ENCODE measurements at places on chromosomes 5 and 9.

GRCh38 chr9:136493567-136493971 is 10.7 kb upstream of the SEC16A start:
- no peak for DNase-seq

DNA sequence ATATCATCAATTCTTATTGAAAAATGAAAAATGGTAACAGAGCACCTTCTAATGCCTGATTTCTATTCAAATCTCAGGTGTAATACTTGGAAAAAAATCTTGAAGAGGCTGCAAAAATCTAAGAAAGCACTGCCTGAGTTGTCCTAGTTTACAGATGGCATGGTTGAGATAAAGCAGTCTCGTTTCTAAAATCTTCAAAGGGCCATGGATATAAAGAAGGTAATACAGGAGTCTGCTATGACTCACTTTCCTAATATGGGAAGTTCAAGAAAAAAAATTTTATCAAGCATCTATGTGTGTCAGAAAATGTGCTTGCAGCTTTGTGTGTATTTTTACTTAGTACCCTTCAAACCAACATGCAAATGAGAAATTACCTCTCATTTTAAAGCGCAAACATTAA is 163.3 kb downstream of the DMAC1 start:
- no peak for DNase-seq

- DNase-seq: no peak
Observed at GRCh38 chr9:106072421-106072820, 378.1 kb downstream of the TMEM38B start.

DNA sequence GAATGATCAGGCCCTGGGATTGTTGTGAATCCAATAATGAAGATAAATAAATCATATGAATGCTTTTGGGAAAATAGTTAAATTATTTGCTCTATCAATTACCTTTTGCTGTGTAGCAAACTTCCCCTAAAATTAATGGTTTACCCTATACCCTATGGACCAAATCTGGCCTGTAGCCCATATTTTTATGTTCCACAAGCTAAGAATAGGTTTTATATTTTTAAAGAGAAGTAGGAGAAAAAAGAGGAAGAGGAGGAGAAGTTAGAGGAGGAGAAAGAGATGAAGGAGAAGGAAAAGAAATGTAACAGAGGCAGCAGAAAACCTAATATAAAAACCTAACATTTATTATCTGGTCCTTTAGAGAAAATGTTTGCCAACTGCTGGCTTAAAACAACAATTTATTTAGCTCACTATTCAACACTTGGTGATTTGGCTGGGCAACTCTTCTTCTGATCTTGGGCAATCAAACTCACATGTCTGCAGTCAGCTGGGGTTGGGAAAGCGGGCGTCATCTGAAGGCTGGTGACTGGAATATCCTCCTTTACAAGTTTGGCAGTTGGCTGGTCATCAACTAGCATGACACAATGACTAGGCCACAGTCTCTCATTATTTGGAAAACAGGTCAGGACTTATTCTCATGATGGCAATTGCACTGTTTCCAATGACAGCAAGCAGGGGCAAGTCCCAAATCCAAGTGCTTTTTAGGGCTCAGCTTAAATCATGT is 522.9 kb downstream of the RASEF start:
- DNase-seq: peak; percentile 96

DNA sequence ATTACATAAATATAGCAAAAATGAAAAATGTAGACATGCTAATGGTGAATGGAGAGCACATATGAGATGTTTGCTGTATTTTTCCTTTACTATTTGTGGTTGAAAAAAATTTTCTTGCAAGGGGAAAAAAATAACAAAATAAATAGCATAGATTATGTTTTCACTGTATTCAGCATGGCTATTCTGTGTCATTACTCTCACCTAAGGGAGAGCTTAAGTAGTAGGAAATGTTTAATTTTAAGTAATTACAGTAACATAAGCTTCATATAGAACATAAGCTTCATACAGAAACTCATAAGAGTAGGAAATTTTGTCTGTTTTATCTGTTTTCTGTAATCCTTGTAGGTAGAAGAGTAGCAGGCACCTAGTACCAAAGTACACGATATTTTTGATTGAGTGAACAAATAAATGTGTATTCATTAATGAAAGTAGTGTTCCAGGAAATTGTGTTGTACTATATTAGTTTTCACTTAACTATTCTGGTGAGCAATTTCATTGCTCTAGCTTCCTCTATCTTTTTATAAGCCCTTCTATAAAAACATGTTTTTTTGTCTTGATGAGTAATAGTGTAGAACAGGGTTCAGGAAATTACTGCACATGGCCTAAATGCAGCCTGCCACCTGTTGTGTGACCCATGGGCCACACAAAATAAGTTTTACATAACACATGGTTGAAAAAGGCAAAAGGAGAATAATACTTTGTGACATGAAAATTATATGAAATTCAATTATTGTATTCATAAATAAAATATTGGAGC is 1025.0 kb upstream of the CDH10 start:
- no peak for DNase-seq

- DNase-seq: peak; percentile 43
Observed at GRCh38 chr9:124040935-124041816, 29.6 kb downstream of the LHX2 start.

DNA sequence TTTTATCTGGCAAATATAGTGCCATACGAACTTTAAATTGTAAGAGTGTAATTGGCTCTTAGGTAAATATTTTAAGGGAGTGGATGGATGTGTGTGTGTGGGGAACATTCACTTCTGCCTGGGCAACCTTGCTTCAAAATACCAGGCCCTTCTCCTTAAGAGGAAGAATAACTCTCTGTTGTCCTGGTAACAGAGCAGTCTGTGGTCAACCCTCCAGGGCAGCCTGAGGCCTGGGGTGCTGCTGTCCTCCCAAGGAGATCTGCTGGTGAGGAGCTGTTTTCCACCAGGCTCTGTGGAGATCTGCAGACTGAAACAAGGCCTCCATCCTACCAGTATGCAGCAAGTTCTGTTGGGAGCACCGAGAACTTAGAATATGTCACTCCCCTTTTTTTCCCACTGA is 325.2 kb downstream of the PSAT1 start:
- DNase-seq: peak; percentile 45

- DNase-seq: no peak
Observed at GRCh38 chr5:174529925-174530681, 194.3 kb upstream of the MSX2 start.

GRCh38 chr9:81535542-81536241 is 153.7 kb downstream of the TLE1 start:
- DNase-seq: no peak

DNA sequence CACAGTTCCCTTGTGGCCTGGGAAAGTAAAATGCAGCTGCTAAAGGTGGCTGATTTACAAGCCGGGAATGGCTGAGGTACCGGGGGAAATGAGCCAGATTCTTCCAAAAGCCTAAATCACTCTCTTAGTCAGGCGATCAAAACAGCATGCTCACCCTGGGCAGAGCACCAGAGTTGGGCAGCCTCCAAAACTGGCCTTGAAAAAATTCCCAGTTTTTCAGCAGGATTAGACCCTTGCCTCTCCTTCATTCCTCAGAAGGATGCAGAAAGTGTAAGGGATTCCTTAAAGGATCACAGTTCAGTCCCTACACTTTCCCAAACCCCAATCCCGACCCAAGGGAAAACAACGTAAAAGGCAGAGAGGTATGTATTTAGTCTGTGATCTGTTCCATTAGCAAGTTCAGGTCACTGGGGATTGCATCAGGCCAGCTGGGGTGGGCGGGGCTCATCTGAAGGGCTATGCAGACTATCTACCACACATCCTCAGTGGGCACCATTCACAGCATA is 16.9 kb downstream of the TMEM174 start:
- no peak for DNase-seq

All from inflammatory macrophage (primary cell).